ENCODE measurements at places on chromosomes 2 and 18.

DNA sequence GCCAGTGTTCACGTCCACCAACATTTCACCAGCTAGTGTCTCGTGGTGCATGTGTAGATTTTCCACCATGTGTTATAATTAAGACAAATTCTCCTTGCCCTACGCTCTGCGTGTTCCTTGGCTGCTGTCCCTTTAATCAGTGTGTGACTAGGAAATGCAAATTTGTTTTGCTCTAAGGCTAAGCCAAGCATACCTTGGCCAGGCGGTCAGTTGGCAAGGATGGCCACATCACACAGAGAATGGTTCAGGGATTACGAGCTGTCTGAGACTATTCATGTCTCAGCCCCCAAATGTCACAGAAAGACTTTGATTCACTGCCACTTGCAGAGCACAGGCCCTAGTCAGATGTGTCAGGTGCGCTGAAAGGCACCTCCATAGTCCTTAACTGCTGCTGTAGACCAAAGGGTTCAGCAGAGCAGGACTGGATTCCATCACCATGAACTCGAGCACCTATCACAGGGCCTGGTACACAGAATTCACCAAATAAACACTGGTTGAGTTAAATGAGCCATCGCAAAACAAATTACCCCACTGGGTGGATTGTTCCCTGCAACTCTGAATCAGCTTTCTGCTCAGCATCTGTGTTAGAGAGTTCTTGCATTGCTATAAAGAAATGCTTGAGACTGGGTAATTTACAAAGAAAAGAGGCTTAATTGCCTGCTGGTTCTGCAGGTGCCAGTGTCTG is 128.4 kb downstream of the CABLES1 start:
- DNase-seq: peak; percentile 47

GRCh38 chr2:187825108-187825507 is 270.9 kb upstream of the TFPI start:
- no peak for DNase-seq

DNA sequence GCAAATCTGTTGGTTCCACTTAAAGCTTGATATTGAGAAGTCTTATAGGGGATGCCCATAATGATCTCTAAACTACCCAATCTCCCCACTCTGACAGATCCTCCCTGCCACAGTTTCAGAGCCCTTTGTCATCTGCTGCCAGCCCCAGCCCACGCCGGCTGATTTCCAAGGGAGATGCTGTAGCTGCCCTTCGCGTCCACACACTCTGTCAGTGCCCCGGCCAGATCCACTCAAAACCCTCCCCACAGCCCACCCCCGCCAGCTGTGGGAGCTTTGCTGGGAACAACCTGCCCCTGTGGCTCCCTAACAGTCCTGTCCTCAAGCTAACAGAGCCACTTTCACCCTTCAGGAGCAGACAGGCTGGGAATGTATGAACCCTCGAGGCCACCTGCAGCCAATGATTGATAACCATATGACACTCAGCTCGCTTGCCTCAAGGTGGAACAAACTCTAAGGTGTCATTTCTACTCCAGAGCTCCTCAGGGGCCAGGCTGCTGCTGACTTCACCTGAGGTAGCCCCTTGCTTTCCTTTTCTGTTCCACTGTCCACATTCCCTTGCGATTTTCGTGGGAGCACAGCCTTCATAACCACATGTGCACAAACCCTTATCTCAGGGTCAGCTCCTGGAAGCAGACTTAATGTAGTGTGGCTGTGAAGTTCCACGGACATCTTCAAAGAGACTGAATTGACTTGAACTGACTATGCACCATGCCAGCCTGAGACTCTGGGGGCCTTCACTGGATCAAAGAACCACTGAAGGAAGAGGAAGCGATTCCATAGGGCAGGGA is 92.6 kb upstream of the LGALSL start:
- no peak for DNase-seq

- no peak for DNase-seq
These were observed 142.9 kb upstream of the GYPC start for GRCh38 chr2:126513033-126513432.

GRCh38 chr18:67143028-67143427 is 373.5 kb downstream of the DSEL start:
- DNase-seq: no peak

- no peak for DNase-seq
These were observed 15.7 kb downstream of the ZEB2 start for GRCh38 chr2:144504218-144504641.

DNA sequence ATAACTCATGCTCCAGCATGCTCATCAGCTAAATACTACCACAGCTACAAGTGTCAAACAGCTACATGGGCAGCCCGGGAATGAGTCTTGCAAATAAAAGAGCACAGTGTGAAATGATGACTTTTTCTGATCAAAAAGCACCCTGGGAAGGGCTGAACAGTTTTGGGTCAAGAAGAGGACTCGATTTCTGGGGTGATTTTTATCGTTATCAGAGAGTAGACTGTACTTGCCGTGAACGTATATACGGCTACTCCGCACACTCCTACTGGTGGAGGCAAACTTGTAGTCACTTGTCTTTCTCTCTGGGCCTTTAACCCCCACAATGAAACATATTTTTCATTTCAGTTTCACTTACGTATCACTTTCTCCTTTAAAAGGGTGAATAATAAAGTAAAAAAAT is 54.4 kb downstream of the NCKAP5 start:
- no peak for DNase-seq

DNA sequence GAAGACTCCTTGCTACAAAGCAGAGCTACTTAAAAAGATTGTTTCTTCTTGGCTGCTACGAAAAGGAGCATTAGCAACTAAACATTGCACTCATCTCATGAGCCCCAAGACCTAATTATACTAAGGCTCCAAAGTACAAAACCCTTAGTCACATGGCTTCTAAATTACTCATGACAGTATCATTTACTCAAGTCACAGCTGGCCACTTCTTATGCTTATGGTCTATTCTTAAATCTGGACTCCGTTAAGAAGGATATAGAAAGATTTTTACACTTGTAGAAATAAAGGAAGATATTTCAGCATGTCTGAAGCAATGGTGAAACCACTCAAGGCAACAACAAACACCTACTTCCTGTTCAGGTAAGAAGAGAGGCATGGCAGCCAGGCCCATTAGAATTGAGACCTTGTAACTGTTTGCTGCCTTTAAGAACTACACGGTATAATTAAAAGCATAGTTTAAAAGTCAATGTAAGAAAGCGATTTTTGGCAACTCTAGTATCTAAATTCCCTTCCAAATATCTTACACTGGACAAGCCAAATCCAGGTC is 12.7 kb downstream of the ANKRD44 start:
- DNase-seq: no peak

GRCh38 chr2:14866736-14867352 is 234.3 kb downstream of the LRATD1 start:
- no peak for DNase-seq

GRCh38 chr18:54822872-54823845 is 5.1 kb upstream of the RAB27B start:
- no peak for DNase-seq

DNA sequence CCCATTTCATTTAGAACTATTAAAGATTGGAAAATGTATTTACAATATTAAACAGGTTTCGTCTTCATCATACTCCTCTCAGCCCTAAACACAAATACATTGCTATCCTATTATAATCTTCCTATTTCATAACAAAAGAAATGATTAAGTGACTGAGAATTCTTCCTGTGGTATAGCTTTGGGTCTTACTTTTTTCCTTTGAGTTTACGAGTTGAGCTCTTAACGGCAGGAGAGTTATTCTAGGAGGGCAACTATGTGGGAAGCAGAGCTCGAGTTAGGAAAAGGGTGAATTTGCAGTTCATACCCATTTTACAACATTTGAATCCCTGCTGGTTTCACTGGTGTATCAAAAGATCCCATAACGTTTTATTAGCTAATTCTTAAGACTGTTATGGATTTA is 105.0 kb downstream of the FIGN start:
- DNase-seq: no peak

DNA sequence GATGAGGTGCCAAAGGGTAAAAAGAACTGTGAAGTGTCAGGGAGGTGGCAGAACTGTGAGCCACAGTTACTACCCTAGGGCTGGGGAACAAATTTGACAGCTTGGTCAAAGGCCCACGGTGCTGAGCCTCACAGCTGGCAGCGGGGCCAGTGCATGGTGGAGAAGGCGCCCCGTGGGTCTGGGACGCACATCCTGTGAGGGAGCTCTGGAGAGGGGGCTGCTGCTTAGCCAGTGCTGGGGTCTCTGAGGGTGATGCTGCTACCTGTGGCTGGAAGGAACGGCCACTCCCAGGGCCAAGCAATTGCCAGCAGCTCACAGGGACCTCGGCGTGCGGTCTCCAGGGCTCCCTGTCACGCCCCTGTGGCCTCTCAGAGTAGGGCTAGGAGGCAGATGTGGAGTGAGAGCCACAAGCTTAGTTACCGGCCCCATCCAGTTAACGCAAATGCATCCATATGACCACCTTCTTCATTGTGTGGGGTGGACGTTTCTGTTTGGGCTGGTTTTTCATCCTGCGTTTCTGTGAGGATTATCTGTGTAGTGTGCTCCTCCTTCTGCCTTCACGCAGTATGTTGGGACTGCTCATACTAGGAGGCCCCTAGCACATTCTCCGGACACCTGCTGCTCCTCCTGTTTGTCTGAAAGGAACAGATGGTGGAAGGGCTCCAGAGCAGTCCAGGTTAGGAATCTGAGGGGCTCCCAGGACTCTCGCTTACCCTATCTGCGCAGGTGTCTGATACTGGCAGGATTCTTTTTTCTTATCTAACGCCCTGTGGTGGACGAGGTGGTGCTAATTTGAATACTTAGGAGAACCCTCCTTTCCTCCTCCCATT is 26.0 kb downstream of the STK25 start:
- no peak for DNase-seq

DNA sequence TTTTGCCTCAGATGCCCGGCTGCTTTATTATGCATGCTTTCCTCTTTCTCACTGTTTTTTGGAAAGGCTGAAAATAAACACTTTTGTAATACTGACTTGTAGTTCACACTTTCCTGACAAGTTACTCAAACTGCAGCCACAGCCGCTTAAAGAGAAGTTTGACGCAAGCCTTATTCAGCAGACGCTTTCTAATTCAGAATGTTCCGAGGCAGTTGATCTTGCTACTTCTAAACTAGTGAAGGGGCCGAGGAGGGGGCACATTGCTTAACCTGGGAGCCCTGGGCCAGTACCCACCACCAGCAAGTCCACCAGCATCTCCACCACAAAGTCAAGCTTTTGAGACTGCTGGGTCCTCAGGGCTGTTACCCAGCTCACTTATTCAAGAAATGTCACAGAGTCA is 71.8 kb upstream of the SPRED2 start:
- DNase-seq: no peak

- no peak for DNase-seq
These were observed 314.4 kb upstream of the ZEB2 start for GRCh38 chr2:144834363-144834762.

DNA sequence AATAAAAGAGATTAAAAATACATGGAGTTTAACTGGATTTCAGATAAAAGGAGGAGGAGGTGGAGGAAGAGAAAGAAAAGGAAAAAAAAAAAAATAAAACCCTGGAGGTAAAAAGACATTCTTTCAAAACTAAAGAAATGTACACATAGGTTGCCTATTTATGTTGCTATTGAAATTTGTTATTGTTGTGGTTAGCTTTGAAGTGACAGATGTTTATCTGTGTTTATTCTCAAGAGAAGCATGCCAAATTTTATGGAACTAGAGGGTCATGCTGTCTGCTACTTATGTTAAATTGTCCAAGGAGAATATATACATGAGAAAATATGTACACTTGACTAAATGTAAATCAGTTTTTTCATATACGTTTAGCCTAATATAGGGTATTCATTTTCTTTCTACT is 653.2 kb downstream of the DCDC2C start:
- DNase-seq: no peak

DNA sequence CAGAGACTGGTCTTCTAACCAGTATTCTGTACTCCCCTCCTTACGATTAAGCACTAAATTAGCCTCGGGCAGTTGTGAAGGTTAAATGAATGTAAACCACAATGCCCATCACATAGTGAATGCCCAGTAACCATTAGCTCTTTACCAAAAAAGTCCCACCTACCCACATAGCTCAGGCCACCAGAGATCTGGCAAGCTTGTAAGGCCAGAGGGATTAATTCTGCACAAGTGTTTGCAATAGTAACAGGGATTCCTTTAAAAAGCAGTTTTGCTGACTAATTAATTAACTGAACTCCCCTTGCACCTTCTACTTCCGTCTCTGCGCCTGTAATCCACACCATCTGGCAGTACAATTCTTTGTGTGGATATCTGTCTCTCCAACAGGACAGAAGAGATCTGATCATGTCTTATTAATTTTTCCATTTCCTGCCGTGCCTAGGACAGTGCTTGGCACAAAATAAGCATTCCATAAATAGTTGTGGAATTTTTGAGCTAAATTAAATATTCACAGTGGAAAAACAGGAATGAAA is 36.2 kb upstream of the IGFBP2 start:
- DNase-seq: no peak

DNA sequence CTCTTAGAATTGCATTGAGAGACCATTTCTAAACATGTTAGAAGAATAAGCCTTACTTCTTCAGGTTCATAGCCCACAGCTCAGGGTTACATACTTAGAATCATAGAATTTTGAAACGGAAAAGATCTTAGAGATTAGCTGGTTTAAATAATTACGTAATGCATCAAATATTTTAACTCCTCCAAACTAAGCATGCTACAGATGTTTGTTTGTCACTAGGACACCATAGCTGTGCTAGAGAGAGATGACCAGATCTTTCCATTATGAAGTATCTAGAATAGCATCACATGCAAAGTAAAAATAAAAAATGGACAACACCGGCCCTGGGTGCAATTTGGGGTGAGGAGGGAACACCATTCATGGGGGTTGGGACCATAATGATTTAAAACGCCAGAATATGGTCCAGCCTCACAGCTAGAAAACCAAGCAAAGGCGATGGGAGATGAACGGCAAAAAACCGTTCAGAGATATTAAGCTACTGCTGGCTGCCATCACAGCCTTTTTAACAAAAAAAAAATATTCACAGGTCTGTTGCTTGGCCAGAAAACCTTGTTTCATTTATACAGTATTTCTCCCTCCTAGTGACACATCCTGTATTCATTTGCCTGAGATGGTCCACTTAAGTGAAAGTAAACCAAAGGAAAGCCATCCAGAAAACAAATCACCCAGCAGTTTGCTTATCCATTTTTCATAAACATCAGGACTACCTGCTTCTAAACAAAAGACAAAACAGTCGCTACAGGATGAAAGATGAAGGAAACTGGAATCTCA is 94.2 kb downstream of the EPHA4 start:
- DNase-seq: no peak

DNA sequence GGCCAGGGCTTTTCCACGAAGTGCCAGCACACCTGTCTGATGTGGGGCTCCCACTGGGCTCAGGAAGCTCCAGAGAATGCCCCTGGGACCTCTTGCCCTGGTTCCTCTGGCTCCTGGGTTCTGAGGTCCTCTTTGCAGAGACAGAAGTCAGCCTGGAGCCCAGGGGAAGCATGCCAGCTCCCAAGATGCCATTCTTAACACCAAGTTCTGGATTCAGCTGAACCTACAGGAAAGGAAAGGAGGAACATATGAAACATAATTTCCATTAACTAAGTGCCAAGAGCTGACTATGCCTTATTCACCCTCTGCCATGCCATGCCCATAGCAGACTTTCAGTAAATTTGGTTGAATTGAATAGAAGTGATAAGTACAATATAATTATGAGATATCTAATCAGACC is 21.9 kb downstream of the FAM124B start:
- no peak for DNase-seq
